ENCODE measurements at places on chromosomes 12 and 14.
A peak's percentile ranks its signal among the peaks of the same experiment; 100 is the strongest.

- DNase-seq, result peak; percentile 28
Measured at GRCh38 chr12:65685514-65685913, 138.8 kb upstream of the HMGA2 start.

DNA sequence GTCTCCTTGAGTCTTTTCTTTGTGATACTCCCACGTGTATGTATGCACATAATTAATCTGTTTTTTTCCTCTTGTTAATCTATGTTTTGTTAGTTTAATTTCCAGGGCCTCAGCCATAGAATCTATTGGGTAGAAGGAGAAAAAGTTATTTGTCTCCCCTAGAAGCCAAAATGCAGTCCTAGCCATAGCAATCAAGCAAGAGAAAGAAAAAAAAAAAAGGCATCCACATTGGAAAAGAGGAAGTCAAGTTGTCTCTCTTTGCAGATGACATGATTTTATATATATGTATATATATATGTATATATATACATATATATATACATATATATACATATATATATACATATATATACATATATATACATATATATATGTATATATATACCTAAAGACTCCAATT, 25.4 kb upstream of the ETV6 start:
- DNase-seq, result no peak

DNA sequence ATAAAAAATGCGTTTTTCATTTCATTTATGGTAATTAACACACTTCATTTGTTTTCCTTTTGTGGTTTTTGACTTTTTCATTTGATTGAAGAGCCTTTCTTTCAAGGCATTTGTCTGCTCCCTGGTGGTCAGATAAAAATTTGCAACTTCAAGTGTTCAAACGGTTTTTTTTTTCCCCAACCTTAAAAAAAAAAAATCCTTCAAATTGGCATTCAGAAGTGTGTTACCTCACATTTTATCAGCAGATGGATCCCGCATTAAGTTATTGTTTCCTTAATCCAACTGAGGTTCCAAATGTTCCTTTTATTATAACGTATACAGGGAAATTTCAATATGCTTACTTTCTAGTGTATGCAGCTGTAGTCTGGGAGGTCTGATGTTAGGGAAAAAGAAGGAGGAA, 47.2 kb downstream of the MYF5 start:
- no peak for DNase-seq

DNA sequence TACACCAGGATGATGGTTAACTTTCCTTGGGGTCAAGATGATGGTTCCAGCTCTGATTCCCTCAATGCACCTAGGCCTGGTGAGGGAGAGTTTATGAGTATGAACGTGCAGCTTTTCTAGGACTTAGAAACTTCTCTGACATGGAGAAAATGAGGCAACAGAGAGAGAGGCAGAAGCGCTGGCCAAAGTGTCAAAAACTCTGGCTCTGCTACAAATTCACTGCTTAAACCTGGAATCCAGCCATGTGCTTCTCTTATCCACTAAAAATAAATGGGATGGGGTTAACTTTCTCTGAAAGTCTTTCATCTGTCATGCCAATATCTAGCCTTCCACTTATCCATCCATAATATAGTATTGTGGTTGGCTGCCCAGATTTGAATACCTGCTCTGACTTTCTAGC, 568.7 kb downstream of the MED13L start:
- no peak for DNase-seq

DNA sequence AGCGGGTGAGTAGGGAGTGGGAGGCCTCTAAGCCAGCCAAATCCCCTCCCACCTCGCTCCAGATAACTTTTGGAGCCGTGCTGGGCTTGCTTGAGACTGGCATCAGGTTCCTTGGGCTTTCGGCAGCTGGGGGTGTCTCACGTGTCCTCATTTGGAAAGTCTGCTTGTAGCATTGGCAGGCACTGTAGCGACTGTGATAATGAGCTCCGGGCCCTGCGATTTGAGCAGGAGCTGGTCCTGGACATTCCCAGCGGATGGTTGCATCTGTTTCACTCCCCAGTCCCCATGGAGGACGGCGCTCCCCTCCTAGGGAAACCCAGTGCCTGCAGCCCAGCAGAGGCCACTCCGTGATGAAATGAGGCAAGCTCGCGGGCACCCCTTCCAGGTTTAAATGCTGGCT, 49.4 kb downstream of the DGLUCY start:
- DNase-seq, result no peak

DNA sequence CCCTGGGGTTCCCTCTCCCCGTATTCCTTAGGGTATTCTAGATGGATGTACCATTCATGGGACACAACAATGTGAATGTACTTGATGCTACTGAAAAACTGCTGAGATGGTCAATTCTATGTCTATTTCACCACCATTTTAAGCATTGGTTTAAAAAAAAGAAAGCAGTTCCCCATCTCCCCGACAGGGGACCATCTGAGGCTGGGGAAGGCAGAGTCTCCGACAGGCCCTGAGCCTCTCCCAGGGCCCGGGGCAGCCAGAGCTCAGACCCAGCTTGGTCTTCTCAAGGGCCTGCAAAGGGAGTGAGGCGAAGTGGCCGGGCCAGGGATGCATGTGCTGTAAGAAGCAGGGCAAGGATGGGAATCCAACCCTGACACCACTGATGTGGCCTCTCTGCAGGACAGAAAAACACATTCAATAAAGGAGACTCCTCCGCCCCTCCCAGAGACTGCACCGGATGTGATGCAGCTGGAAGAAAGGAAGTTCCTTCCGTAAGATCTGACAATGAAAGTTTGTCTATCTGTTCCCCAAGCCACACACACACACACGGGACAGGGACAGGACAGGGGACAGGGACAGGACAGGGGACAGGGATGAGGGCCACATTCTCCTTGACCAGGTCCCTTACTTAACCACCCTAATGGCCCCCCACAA, 234.1 kb downstream of the BCL11B start:
- no peak for DNase-seq

GRCh38 chr12:122061253-122061652, 17.3 kb upstream of the MLXIP start:
- DNase-seq, result no peak

DNA sequence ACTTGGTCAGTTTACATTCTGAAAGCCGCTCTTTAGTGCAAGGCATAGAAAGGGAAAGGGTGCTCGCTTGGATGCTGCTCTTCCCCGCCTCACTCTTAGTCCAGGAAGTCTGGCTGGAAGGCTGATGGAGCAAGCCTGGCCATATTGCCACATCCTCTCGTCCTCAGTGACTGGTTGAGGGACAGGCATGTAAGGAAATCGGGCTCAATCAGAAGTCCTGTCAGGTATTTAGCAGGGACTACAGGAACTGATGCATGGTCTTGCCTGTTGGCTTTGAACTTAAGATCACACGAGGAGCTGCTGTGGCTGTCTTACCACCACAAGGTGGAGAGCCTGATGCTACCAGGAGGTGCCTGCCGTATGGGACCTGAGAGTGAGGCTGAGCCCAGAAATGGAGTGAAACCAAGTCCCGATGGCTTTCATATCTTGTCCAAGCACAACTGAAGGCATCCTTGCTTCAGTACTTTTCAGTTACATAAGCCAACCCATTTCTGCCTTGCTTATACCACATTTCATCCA, 10.7 kb upstream of the C12orf75 start:
- no peak for DNase-seq

DNA sequence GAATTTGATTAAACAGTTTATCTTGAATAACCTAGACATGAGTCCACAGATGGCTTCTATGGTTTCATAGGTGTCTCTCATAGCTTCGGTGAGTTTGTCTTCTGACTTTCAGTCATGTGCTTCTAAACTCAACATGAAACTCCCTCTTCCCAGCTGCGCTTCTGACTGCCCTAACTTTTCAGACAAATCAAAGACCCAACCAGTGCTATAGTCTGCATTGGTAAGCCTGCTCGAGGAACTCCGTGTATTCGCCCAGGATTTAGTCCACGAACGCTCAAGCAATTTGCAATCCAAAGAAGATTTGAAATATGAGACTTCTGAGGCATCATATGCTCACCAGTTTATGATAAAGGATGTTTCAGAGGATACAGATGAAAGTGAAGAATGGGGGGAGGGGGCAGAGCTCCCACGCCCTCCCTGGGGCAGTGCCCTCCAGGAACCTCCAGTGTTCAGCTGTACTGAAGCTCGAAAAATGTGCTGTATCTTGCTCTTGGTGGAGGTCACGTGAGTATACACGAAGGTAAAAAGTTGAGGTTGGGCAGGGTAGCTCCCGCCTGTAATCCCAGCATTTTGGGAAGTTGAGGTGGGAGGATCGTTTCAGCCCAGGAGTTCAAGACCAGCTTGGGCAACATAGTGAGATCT, 5.2 kb upstream of the RILPL2 start:
- no peak for DNase-seq

DNA sequence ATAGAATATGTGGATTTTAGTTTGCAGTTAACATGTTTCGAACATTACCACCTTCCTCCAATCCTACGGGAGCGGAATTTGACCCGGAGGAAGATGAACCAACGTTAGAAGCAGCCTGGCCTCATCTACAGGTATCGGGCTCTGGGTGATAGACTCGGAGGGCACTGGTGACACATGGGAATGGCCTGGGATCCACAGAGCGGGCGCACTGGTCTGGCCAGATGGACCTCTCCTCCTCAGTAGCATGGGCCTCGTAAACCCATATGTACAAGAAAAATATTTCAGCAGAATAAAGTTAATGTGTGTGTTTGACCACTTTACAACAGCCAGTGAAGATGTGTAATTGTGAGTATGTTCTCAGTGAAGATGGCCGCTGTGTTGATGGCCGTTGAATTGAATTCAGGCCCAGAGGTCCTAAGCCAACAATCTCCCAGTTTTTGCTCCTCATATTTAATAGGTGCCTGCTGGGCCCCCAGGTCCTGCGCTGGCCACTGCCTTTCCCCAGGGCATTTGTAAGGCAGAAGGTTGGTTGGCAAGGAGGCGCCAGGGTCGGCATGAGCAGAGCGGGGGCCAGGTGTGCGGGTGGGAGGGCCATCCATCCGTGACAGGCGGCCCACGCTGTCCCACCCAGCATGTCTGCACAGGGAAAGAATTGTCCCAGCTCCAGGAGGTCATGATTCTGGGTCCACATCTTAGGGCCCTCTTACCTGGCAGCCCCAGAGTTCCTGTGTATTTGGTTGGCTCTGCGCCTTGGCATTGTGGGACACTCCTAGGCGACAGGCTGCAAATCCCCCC, 82.0 kb upstream of the DYNC1H1 start:
- no peak for DNase-seq

GRCh38 chr12:123041042-123041531, 60.6 kb downstream of the ARL6IP4 start:
- no peak for DNase-seq

- DNase-seq, result no peak
Measured at GRCh38 chr12:52300796-52301691, 9.7 kb upstream of the KRT81 start.

- no peak for DNase-seq
Measured at GRCh38 chr12:67320614-67321295, 51.6 kb downstream of the CAND1 start.

- DNase-seq, result no peak
Measured at GRCh38 chr12:30417697-30418231, 277.9 kb downstream of the IPO8 start.

- no peak for DNase-seq
Measured at GRCh38 chr14:23182372-23183157, 895 bp downstream of the SLC7A8 start.

DNA sequence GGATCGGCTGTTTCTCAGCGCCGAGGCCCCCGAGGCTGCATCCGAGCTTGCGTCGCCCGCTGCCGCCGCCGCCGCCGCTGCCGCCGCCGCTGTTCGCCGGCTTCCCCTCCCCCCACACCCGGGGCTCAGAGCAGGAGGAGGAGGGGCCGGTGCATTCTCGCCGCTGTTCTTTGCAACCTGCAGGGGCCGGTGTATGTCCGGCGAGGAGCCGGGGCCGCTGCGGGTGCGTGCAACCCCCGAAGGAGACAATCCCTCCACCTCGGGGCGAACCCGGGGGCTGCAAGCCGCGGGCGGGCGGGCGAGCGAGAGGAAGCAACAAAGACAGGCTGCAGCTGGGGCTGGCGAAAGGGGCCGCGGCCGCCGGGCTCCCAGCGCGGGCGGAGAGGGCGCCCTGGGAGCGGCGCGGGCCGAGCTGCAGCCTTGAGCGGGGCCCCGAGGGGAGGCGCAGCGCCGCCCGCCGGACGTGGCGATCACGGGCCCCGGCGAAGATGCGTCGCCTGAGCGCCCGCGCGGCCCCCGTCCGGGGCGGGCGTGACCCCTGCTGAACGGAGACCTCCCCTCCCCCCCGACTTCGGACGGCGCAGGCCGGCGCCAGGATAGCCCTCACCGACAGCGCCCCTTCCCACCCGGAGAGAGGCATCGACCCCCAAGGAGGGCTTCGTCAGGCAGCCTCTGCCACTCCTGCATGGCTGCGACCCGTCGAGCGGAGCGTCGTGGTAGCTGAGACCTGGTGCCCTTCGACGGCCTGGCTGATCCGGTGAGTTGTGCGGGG, 702 bp downstream of the FAM222A start:
- DNase-seq, result no peak

GRCh38 chr12:132955094-132956010, 754 bp downstream of the ZNF605 start:
- no peak for DNase-seq

GRCh38 chr12:156945-157344, 57.0 kb downstream of the SLC6A12 start:
- no peak for DNase-seq

DNA sequence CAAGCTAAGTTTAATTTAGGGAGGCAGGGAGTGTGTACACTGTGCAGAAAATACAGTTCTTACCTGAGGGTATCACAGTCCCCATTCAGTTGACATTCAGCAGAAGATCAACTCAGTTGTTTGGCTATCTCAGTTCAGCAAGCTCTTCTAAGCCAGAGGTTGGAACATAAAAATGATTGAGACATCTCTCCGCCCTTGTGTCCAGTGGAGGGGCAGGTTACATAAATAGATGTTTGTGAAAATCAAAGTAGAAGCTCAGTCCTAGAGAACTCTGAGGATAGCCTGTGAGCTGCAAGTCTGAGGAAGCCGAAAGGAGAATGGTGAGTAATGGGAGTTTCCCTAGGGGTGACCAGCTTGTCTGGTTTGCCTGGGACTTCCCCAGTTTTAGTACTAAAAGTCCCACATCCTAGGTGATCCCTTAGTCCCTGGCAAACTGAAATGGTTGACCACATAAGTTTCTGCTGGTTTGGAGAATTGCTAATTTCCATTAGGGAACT, 251.4 kb upstream of the ATP2B1 start:
- DNase-seq, result no peak

DNA sequence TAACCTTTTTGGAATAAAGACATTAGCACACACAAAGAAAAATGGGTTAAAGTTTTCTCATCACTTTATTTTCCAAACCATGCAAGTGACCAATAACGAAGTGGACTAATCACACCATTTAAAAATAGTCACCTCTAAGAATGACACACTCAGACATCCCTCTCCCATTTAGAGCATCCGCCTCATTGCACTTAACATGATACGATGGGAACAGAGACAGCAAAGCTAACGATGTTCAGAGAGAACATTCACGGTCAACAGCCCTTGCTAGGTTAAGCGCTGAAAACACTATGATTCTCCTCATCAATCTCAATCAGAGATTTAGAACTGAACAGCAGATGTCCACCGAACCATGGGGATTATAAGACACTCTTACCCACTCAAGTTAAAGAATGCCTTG, 35.8 kb downstream of the NIN start:
- DNase-seq, result no peak

DNA sequence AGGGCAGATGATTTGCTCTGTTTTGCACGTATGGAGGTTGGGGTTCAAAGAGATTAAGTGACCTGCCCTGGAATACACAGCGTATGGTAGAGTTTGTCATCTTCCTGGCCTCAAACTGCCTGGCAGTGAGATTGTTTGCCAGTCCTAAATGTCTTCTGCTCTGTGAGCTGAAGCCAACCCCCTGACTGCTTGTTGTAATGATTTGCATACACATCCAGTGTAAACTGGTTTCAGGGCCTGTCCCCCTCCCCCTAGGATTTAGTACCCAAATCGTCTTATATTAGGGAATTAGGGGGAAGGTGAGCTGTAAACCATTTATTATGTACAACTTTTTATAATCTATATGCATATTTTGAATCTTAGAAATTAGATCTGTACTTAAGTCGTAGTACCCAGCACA, 38.4 kb downstream of the AKAP3 start:
- no peak for DNase-seq

Measured in iPS DF 19.7 (cell line).